ENCODE measurements at places on chromosomes 3 and 15. TPM values are rescaled to one million over a fixed set of nuclear protein-coding genes. Genes with fewer than 3 reads are reported as not detected.

Gene DAZL
- not detected for total RNA-seq

DNA sequence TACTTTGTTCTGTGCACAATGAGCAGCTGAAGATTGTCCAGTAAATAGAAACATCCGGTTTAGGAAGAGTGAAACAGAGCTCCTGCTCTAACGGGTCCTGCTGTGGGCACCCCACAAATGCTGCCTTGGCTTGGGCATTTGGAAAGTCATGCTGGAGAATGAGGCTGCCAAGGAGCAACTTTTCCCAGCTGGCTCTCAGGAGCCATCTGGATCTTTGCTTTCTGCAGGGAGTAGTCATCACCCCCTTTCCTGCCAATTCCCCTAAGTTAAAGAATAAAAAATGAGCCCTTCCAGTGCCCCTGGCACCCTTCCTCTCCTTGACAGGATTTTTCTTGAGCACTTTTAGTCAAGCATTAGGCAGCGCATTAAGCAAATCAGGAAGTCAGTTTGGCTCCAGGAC is 90.0 kb downstream of the FAM43A start:
- no peak for DNase-seq

- DNase-seq, result no peak
These were observed 329.2 kb downstream of the GRM7 start for GRCh38 chr3:7190095-7190494.

Gene RTP4
- total RNA-seq, result 0.60 TPM

DNA sequence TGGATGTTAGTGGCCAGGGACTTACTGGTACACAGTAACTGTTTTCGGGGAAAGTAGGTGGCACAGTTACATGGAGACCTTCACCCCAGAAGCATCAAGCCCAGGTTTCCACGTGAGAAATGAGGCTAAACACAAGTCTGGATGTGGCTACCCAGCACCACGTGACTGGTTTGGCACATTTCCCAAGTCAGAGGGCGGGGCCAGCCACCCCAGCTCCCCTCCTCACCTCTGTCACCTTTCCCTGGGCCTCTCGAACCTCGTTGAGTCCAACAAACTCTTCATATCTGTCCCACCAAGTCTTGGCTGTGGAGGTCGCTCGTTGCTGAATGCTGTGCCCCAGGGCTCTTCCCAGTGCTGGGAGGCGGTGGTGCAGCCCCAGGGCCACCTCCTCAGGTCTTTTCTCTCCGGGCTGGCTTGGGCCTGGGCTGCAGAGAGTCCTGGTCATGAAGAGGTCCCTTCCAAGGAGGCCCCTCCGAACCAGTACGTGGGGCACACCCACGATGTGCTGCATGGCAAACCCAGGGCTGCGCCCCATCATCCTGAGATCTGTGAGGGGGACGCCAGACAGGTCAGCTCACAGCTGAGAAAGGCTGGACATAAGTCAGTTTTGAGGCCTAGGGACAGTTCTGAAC is 4.8 kb upstream of the PLXNB1 start:
- no peak for DNase-seq

GRCh38 chr3:66597308-66597863 is 96.6 kb upstream of the LRIG1 start:
- no peak for DNase-seq

- DNase-seq, result no peak
These were observed 92.2 kb upstream of the TNFAIP8L3 start for GRCh38 chr15:51186891-51187290.

Gene CEP97
- total RNA-seq, result 14.7 TPM

Gene DTX3L
- 20.7 TPM for total RNA-seq

- no peak for DNase-seq
These were observed 294.4 kb downstream of the EPHB1 start for GRCh38 chr3:135089451-135089850.

DNA sequence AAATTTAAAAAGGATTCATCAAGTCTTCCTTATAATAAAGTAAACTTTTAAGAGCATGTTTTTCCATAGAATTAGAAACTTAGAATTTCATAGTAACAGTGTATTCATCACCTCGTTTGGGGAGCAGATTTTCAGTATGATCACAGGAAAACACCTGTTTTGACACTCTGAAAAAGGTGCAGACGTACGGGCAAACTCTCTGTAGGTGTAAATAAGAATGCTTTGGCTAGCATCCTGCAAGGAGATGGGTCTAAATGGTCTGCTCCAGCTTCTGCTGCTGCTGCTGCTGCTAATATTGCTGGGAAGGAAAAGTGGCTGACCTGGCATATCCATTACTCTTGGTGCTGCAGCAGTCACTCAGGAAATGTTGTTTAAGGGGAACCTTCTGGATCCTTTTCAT is 66.0 kb downstream of the MBNL1 start:
- DNase-seq, result no peak

DNA sequence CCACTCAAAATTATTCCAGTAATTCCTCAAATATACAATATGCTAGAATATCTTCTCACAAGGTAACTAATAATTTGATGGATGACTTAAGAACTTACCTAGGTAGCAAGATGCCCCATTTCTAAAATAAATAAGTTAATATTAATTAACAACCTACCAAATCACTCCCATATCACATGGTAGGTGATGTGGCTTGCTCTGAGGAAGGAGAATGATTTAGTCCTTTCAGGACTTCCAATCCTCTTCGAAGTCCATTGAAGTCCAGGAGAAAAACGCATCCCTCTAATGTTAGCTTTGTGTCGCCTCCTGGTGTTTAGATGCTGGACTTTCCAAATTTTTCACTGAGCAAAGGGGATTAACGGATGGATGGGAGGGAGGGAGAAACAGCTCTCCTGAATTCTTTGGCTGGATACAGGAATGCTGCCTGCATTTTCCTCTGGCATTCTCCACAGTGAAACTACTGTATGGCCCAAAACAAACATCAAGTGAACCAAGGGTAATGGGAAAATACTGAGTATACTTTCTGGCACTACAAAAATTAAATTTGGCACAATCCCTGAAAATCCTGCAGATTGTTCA is 58.6 kb downstream of the PRICKLE2 start:
- DNase-seq, result no peak

Gene OR5H6
- total RNA-seq, result not detected

DNA sequence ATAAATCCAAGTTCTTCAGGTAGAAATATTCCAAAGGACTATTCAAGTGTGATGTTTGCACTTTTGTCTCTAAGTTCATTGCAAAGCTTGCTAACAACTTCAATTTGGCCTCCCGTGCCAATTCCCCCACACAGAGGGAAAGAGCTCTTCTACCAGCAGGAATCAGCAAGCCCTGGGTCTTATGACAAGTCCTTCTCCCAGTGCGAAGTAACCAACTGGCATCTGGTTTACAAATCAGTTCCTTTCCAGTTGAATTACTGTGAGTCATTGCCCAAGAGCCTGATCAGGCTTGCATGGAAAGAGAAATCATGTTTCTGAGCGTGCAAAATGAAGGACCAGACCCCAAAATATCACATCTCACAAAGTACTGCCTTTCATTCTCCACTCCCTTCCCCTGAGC is 62.7 kb upstream of the SLCO3A1 start:
- DNase-seq, result no peak

DNA sequence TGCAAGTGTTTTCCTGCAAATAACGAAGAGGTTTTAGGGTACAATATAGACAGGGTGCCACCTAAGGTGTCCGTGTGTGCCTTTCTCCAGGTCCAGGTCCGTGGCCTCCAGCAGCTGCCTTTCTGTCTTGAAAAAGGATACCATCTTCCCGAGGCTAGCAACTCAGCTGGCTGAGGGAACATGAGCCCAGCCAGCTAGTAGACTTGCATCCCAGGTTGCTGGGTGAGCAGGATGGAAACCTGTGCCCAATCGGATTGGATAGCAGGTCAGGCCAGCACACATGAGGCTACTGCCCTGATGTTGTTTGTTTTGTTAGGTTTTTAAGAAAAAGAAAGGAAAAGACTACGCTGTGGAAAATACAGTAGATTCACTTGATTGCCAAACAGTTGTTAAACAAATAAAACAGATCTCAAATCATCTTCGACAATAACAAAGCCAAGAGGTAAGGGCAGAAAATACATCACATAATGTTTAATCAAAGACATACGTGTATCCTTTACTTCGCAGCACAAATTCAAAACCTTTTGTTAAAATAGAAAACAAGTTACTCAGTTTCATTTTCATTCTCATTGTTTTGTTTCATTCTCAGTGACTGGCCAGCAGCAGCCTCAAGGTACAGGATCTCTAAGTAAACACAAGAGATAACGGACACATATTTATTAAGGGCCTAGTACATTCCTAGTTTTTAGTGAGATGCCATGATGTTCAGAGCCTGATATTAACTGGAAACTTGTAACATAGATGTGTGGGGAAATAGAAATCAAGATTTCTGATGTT is 661.2 kb upstream of the NR2F2 start:
- DNase-seq, result no peak

DNA sequence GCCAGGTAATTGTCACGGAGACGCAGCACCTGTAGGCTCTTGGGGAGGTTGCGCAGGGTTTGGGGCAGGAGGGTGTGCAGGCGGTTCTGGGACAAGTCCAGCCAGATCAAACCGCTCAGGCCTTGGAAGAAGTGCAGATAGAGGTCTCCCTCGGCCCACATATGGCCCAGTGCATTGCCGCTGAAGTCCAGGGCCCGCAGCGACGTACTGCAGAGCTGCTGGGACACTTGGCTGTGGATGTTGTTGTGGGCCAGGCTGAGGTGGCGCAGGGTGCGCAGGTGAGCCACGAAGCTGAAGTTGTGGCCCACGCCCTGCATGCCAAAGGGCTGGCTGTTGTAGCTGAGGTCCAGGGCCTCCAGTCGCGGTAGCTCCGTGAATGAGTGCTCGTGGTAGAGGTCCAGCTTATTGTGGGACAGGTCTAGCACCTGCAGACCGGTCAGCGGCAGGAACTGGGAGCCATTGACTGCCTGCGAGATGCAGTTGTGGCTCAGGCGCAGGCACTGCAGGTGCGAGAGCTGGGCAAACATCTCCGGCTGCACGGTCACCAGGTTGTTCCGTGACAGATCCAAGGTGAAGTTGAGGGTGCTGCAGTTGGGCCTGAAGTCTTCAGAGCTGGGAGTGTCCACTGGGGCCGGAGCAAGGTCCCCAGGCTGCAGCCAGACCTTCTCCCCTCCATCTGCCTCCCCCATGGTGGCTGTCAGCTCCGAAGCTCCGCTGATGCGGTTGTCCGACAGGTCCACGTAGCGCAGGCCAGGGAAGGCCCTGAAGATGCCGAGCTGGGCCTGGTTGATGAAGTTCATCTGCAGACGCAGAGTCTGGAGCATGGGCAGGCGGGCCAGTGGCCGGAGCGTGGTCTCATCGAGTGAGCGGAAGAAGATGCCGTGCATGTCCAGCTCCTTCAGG is 2.9 kb downstream of the TLR9 start:
- DNase-seq, result no peak

GRCh38 chr15:38464675-38465074 is 10.7 kb downstream of the FAM98B start:
- no peak for DNase-seq

DNA sequence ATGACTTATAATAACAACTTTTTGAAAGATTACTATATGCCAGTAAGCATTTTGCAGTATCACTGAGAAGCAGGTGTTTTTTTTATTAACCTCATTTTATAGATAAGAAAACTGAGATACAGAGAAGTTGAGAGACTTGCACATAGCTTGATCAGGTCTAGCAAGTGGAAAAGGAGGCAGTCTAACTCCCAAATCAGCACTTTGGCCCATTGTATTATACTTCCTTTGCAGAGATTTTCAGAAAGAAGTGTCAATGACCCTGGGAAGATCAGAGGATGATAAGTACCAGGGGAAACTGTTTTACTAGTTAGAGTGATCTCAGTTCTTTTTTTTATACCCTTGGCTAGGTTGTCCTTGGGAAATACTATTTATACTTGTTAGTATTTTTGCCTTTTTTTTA is 358.7 kb downstream of the SQOR start:
- DNase-seq, result no peak

DNA sequence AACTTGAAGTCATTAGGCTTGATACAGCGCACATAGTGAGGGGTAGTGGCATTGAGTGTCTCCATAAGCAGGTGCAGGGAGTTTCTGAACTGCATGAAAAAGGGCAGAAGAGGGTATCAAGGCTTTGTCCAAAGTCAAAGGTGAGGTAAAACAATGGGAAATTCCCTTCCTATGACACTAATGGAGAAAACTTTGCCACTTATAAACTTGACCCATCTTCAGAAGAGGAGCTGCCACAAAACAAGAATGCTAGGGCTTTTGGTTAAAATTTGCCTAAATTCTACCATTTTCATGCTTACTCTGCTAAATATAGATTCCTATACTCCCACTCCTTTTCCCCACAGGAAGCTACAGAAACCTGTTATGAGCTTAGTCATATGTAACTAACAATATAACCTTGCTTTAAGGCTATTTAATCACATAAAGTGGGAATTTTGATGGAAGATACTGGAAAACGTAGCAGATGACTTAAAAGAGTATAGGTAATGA is 87.5 kb upstream of the MYO5C start:
- DNase-seq, result no peak

DNA sequence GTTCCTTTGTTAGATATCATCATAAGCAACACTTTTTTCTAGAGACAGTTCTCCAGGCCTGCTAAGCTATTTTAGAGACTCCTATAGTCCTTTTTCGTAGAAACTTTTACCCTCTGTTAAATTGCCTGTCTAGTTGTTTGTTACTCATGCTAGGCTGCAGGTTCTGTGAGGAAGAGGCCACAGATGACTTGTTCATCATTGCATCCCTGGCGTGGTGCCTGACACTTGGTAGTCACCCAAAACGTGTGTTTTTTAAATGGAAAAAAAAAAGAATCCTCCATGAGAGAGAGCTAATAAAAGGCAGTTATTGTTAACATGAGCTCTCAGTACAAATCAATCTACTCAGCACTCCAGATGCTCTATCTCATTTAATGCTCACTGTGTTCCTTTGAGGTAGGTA is 35.1 kb downstream of the CCDC54 start:
- DNase-seq, result no peak

Gene FANCD2OS
- not detected for total RNA-seq

Gene RPP25
- total RNA-seq, result 13.4 TPM

DNA sequence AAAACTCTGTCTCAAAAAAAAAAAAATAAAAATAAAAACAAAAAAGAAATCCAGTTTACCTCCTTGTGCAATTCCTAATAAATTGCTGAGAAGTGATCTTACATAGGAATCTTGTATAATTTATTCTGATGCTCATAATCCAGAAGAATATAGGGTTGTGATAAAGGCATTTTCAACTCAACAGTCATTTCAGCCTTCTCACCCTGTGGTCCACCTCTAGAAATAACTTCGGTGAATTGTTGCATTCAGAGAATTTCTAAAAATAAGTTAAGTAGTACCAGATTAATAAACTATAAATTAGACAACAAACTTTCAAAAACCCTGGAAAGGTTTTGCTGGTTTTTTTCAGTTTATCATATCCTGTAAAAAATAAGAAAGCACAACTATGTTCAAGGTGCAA is 20.2 kb downstream of the RAF1 start:
- DNase-seq, result no peak

- DNase-seq, result no peak
These were observed 84.1 kb downstream of the MEIS2 start for GRCh38 chr15:37016231-37016630.

DNA sequence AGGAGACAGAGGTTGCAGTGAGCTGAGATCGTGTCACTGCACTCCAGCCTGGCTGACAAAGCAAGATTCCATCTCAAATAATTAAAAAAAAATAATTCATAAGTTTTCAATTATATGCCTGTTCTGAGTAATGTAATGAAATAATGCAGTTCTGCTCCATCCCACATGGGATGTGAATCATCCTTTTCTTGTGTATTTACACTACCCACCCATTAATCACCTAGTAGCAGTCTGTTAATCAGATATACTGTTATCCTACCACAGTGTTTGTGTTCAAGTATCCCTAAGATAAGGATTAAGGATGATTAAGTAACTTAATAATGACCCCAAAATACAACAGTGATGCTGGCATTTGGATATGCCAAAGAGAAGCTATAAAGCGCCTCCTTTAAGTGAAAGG is 38.8 kb downstream of the PIGB start:
- no peak for DNase-seq

Gene NR2E3
- total RNA-seq, result 0.21 TPM

- DNase-seq, result peak; percentile 32
These were observed 15.3 kb upstream of the UNC13C start for GRCh38 chr15:53962646-53963561.

Gene SPTSSB
- total RNA-seq, result 0.63 TPM

Data from tibial nerve (tissue), 4 donors.